Stimulated activated CD8-positive, alpha-beta memory T cell treated with anti-CD3 and anti-CD28 coated beads, Interleukin-4, amount 100 ng/mL, for 1 hour (primary cell): ENCODE measurements at places on chromosomes 5 and 9.

DNA sequence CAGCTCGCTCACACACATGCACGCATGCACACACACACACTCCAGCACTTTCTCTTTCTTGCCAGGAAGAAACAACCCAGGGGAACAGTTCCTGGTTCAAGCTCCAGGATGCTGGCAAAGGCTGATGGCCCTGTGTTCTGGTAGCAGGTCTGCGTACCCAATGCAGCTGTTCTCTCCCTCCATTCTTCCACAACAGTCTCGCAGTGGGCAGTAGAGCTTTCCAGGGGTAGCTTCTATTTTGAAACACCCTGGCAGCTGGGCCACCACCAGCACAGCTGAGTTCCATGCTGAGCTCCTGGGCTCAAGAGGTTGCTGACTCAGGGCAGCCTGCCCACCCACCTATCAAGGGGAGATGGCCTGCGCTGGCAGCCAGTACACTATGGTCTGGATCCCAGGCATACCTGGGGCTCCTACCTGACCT, 4.7 kb downstream of the VDAC1 start:
- DNase-seq, result no peak

DNA sequence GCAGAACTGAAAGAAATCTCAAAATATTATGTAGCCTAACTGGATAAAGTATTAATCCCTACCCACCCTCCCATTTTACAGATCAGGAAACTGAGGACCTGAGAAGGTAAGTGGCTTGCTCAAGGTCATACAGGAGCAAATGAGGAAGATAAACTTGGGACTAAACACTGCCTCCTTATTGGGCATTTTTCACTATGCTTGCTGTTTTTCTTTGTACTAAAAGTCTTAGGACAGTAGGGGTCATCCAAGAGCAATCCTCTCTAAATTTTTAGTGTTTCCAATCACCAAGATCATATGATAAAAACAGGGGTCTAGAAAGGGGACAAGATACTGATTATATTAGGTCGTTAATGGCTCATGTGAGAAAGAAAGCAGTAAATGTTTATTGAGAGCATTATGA, 80.8 kb downstream of the RORB start:
- no peak for DNase-seq

DNA sequence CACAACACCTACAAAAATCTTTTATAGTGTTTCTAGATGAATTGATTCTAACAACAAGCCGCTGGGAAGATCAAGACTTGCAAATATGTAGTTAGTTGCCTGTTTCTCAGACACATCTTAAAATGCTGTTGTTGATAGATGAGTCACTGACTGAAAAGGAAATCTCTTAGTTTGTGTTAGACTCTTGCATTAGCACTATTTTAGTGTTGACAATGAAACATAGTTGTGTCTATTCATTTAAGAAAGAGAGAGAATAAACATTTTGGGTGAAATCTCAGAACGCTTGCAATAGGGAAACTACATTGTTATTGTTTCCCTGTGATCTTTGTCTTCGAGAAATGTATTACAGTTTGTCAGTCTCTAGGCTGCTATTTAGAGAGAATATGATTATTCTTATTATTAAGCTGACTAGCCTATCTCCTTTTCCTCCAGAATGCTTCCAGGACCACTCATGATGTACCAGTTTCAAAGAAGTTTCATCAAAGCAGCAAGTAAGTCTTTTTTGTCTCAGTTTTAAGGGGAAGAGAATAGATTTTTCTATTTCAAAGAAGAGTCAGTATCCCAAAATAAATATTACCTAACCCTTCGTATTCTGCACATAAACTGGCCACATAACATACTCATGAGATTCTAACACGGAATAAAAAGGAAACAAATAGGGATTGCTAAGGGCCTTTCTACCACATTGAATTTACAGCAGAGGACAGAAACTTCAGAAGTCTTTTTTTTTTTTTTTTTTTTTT, 285.6 kb downstream of the ARHGAP26 start:
- no peak for DNase-seq

DNA sequence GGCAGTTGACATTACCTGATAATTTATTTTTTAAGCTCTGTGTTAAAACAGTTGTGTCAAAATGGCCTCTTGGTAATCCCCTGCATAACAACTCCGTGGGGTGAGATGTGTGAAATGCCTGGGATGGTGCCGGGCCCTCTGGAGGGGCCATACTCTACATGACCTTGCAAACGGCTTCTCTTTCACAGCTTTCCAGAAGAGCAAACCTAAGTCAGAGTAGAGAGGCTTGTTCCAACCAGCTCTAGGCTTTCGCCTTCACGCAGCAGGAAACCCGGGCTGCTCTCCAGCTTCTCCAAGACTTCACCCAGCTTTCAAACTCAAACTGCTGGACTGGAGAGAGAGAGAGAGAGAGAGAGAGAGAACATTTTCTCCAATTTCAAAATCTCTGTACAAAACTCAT, 120.1 kb downstream of the SNX18 start:
- DNase-seq, result no peak

DNA sequence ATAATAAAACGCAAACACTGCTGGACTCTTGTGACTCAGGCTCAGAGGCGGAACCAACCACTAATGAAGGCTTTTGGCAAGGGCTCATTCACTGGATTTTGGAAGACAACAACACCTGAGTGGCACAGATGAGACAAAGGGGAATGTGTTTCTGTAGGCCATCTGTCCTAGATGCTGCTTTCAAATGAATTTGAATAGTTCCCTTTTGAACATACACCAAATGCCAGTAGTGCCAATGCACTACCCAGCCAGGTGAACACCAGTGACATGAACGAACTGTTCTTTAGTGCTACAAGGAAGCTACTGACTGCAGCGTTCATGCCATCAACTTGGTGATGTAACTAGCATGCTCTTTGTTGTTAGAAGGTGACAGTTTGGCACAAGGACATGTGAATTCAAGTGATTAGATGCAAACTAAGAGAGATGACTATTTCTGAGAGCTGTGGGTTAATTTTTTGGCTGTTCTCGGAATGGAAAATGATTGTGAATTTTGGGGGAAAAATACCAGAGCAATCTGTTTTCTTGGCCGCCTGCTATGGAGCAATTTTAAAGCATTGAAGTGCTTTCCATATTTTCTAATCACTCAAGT, 173.7 kb downstream of the SLC24A2 start:
- no peak for DNase-seq

GRCh38 chr5:25481463-25481862, 836.7 kb upstream of the CDH10 start:
- no peak for DNase-seq

- no peak for DNase-seq
Measured at GRCh38 chr5:134073404-134073803, 41.1 kb upstream of the TCF7 start.

GRCh38 chr5:170006021-170006420, 25.7 kb upstream of the INSYN2B start:
- no peak for DNase-seq

DNA sequence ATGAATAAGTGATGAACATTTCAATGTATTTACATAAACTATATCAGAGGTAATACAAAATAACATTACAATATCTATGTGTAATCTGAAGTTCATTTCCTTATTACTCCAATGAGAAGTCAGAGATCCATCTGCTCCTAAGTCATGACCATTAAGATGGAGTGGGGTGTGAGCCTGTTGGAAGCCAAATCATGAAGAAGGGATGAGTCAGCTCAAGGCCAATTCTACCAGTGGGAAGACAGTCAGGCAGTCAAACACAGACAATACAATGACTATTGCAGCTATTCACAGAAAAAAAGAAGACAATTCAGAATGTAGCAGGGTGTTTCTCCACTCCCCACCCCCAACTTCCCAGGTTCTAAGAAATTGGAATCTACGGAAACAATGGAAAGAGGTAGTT, 155.0 kb downstream of the NFIB start:
- DNase-seq, result no peak

GRCh38 chr9:94613003-94613402, 19.4 kb upstream of the FBP2 start:
- no peak for DNase-seq

- no peak for DNase-seq
Measured at GRCh38 chr9:132589148-132590036, 7.0 kb downstream of the BARHL1 start.
